ENCODE measurements at places on chromosomes 1 and 21.

DNA sequence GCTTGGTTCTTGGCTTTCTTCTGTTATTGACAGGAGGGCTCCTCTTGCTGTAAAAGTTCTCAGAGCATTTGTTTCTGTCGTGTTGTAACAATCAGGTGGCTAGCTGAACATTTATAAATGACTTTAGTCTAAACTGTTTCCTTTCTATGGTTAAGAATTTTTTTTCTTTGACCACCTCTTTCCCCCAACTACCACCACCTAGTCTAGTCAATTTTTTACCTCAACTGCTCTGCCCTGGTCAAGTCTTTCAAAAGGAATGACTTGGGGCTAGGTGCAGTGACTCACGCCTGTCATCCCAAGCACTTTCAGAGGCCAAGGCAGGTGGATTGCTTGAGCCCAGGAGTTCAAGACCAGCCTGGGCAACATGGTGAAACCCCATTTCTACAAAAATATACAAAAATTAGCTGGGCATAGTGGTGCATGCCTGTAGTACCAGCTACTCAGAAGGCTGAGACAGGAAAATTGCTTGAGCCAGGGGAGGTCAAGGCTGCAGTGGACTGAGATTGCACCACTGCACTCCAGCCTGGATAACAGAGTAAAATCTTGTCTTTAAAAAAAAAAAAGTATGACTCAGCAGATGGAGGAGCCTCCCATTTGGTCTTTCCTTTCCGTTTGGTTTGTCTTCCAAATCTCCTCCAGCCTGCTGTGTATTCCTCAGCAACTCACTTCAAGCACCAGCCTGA lies 40.7 kb downstream of the MAP3K21 start:
- no peak for DNase-seq

DNA sequence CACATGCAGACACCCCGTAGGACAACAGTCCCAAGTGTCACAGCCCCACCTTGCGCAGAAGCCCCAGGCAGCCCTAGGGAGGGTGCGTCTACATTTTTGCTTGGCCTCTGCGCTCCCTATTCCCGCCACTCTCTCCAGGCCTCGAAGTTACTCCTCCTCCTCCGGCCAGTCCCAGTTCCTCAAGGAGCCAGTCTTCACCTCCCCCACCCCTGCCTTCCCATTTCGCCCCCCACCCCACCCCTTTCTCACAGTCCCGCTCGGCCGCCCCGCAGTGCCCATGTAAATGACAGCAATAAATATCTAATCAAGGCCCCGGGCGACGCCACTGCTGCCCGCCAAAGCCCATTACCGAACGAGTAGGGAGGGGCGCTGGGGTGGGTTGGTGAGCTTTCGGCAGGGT lies 3.2 kb downstream of the DMBX1 start:
- DNase-seq: no peak

DNA sequence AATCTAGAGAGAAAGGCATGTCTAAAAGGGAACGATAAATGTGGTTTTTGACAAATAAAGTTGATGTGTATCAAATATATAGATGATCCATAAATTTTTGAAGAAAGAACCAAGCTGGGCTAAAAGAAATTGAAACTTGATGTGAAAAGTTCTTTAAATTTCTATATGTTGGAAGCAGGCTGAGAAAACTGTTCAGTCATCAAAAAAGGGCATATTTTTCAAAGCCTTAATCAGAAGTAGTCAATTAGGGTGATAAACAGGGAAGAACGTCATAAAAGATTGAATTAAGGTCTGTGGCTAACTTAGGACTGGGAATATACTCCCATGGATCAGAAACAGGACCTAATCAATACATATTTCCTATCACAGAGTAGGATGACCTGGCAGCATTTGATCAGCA lies 211.4 kb upstream of the ZRANB2 start:
- DNase-seq: no peak

GRCh38 chr1:95438218-95438948 lies 204.4 kb downstream of the RWDD3 start:
- DNase-seq: no peak

DNA sequence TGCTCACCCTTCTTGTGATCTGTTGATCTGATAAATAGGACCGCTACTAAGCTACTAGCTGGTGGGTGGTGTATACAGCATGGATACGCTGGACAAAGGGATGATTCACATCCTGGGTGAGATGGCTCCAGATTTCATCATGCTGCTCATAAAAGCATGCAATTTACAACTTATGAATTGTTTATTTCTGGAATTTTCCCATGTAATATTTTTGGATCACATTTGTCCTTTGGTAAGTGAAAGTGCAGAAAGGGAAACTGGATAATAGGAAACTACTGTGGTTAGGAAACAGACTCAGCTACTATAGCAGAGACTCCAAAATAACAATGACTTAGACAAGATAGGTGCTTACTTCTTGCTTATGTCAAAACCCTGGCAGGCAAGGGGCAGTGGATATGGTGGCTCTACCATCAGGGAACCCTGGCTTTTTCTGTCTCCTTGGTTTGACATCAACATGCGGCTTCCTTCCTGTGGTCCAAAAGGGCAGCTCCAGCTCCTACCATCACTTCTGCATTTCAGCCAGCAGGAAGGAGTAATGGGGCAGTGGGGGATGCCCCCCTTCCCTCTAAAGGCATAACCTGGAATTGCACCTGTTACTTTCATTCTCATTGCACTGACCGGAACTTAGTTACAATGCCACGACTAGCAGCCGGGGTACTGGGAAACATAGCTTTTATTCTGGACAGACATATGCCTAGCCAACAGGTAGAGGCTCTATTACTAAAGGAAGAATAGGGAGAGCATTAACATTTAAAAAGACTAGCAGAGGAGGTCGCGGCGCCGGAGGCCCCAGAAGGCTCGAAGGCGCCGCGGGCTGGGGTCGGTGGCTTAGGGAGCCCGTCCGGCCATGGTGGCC lies 13.8 kb upstream of the AK2 start:
- peak; percentile 68 for DNase-seq

DNA sequence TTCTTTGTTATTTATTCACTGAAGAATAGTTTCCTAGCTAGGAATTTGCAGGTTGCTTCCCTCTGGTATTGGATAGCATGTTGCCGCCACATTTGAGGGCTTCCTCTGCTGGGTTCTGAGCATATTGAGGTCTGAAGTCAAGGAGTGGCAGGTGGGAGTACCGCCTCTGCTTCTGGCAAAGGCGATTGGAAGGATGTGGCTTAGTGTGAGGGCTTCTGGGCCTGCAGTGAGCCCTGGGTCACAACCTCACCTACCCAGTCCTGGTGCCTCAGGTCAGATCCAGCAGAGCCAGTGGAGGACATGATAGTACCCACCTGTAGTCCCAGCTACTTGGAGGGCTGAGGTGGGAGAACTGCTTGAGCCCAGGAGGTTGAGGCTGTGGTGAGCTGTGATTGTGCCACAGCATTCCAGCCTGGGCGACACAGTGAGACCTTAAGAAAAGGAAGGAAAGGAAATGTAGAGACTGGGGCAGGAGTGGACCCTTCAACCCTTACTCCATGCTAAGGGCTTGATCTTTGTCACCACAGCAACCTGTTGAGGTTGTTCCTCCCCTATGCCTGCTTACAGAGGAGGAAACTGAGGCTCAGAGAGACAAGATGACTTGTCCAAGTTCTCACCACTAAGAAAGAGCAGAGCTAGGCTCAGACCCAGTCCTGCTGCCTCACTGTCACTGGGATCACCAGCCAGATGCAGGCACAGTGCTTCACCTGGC lies 22.8 kb downstream of the A3GALT2 start:
- no peak for DNase-seq

GRCh38 chr21:25906587-25906986 lies 171.8 kb downstream of the GABPA start:
- DNase-seq: no peak

- no peak for DNase-seq
Measured at GRCh38 chr21:31479714-31480113, 135.7 kb upstream of the TIAM1 start.

- no peak for DNase-seq
Measured at GRCh38 chr21:42022906-42023305, 12.7 kb upstream of the ZBTB21 start.

DNA sequence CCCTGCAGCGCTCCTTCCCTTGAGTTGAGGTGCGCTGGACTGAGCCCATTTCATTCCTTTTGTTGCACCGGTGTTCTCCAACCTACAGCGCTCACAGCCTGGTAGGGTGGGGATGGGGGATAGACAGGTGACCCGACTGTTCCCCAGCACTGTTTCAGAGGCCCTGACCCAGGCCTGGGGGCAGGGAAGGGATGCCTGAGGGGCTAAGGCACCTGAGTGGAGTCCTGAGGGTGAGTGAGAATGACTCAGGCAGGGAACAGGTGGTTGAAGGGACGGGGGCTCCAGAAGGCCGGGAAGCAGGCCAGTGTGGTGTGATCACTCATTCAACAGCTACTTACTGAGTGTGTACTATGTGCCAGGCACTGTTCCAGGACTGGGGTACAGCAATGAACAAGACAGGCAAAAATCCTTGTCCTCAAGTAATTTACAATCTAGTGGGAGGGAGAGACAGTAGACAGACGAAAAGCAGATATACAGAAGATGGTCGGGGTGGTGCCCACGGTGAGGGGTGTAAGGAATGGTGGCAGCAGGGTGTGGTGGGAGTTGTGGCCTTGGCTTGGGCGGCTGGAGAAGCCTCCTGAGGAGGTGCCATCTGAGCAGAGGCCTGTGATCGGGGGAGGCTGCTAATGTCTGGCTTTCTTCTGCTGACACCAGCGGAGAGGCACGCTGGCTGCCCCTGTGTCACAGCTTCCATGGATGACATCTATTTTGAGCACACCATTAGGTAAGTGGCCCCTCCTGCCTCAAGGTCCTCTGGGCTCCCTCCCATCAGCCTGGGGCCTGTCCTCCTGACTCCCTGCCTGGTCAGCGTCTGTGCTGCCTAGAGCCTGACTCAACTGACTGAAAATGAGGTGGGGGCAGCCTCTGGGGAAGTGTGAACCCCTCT lies 37.4 kb downstream of the ACOT11 start:
- DNase-seq: no peak

Measured in AG04450 (cell line).